ENCODE measurements at places on chromosomes 16 and 17.

GRCh38 chr16:75207831-75208230 lies 870 bp upstream of the CTRB2 start:
- no peak for DNase-seq

DNA sequence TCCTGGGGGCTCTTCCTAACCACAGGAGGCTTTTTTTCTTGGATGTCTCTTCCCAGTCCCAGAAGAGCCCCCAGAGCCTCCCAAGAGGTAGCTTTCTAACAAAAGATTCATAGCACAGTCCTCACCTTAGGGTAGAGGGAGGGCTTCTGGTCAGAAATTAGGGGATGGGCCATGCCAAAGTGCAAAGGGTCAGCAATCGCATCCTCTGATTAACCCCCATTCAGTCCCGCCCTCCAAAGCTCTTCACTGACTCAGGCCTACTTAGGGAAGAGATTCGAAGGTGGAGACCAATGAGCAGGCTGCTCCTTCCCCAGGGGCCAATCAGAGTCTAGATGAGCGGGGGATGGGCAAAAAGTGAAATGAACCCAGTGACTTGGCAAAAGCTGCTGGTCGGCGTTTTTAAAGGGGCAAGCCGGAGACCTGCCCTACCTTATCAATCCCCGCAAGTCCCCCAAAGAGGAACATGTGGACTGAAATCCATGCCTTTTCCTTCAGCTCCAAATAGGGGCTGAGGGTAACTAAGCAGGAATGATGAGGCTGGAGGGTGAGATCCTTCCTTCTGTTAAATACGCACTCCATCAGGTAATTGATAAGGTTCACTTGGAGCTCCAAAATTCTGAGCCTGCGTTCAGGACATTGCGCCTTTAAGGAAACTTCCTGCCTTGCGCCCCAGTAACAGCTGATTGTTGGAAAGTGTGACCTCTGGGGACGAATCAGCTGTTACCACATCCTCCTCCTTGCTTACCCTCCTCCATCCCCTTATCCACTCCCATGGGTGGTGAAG lies 6.9 kb upstream of the TLCD2 start:
- DNase-seq: no peak

DNA sequence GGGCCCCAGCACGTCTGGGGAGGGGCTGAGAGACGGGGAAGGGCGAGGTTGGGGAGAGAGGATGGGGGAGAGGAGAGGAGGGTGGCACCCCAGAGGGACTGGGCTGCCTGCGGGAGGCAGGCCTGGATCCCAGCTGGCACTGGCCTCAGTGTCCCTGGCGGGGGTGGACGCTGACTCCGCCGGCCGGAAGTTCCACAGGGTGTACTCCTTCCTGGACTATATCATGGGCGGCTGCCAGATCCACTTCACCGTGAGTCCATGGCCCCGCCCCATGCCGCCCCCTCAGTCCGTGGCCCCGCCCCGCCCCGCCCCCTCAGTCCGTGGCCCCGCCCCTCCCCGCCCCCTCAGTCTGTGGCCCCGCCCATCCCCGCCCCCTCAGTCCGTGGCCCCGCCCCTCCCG lies 11.3 kb downstream of the CPNE7 start:
- no peak for DNase-seq

DNA sequence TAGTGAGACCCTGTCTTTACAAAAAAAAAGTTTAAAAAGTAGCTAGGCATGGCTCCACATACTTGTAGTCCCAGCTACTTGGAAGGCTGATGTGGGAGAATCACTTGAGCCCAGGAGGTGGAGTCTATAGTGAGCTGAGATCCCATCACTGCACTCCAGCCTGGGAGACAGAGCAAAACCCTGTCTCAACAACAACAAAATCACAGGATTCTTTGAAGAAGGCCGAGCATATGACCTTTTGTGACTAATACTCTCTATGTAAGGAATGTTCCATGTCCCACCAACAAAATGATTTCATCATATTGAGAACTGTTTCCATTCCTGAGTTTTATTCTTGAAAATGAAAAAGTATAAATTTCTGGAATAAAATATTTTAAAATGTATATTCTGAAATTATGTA lies 58.9 kb upstream of the EFCAB3 start:
- DNase-seq: no peak

DNA sequence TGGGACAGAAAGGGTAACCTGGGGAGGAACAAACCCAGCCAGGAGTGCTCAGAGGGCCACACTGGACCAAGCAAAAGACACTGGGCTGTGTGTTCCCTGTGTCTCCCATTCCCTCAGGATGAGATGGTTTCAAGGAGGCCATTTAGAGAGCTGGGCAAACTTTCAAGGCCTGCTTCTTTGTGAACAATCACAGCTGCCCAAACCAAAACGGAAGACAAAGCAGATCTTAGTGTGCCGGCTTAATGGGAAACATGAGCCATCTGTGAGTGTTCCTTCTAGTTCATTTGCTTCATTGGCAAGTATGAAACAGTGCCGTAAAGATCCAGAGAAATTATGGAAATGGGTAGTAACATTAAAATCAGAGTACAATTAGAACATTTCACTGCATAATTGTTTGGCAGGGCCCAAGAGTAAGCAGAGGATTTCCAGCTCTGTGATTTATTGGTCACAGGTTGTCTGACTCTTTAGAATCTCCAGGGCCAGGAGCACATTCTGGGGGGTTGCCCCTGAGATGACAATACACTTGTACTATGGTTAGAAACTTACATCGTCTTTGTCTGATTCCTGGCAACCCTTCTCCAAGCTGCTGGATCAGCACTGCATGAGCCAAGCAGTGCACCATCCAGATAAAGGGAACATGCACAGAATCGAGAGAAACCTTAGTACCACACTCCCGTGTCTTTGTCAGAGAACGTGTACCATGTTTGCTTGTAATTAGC lies 412.1 kb downstream of the RBFOX1 start:
- DNase-seq: no peak

- no peak for DNase-seq
Observed at GRCh38 chr17:39235555-39236449, 10.1 kb upstream of the STAC2 start.

- no peak for DNase-seq
Observed at GRCh38 chr17:17516941-17517720, 20.9 kb upstream of the RASD1 start.

GRCh38 chr16:11946433-11946832 lies 4.6 kb upstream of the NPIPB2 start:
- no peak for DNase-seq

GRCh38 chr16:50917950-50918703 lies 176.2 kb downstream of the CYLD start:
- DNase-seq: no peak

GRCh38 chr16:2081201-2082084 lies 33.7 kb downstream of the TSC2 start:
- DNase-seq: no peak

GRCh38 chr17:8939496-8940334 lies 25.8 kb downstream of the PIK3R5 start:
- DNase-seq: no peak

DNA sequence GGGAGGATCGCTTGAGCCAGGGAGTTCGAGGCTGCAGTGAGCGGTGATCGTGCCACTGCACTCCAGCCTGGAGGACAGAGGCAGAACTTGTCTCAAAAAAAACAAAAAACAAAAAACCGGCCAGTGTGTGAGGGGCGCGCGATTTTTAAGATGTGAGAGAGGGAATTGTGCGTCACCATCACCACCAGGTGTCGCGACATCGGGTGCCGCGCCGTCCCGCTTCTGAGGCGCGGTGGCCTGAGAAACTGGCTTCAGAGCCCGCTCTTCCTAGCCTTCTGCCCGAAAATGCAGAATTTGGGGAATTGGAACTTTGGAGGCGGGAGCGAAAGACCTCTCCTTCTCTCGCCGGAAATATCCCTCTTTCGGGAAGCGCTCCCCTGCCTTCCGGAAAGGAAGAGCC lies 524.8 kb downstream of the KCNJ18 start:
- DNase-seq: no peak

- DNase-seq: no peak
Observed at GRCh38 chr17:35154196-35155165, 6.9 kb downstream of the UNC45B start.

GRCh38 chr17:6079155-6079888 lies 9.1 kb downstream of the WSCD1 start:
- DNase-seq: no peak

DNA sequence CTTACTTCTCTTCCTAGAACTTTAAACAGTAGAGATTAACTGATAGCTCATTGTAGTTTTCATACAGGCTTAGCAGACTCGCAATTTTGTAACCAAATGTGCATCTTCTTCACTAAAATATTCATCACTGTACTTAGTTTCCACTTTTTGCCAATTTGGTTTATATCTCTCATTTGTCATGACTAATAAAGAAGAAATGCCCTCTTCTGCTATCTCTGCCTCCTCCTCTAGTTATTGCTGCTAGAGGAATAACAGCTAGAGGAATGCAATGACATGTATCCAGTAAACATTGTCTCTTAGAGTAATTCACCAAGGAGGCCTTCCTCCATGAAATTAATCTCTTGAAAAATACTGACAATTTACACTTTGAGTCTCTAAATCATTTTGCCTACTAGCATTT lies 115.5 kb upstream of the COX10 start:
- no peak for DNase-seq

GRCh38 chr16:89829630-89830437 lies 1.6 kb downstream of the SPIRE2 start:
- DNase-seq: no peak
